ENCODE measurements at places on chromosomes 3 and 15.

- DNase-seq: no peak
Observed at GRCh38 chr3:117263745-117264144, 554.2 kb downstream of the TUSC7 start.

DNA sequence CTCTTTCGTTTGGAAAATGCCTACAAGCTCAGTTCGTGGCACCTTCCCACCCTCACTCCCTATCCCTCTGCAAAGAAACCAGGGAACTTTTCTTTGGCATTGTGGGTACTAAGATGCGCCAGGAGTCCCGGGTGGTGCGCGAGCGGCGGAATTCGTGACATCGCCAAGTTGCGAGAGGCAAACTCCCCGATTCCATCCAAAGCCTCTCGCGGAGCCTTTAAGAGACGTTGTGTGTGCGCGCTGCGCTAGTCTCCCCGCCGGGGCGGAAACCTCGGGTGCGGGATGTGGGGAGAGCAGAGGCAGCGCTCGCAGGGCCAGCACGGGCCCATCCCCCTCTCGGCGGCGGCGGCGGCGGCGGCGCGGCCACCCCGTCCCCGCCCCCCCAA, 443 bp upstream of the NR2F2 start:
- no peak for DNase-seq

DNA sequence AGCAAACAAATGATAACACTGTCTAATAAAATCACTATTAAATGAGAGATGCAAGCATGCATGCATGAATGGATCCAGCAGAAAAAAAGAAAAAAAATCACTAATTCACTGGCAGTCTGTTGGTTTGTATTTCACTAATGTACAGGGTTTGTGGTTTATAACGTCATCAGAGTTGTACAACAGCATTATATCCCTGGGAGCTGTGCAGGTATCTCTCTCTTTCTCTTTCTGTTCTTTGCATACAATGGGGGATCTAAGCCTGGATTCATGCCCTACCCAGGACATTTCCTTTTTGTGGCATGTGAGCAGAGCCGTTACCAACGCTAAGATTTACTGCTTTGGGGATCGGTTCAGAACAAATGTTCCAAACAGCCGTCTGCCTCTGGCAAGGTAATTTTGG, 229.5 kb downstream of the SOX2 start:
- no peak for DNase-seq

- DNase-seq: no peak
Observed at GRCh38 chr15:45993508-45993907, 358.7 kb downstream of the SQOR start.

- DNase-seq: no peak
Observed at GRCh38 chr3:181637056-181637455, 74.7 kb upstream of the SOX2 start.

GRCh38 chr3:159144472-159144871, 342.6 kb downstream of the MFSD1 start:
- no peak for DNase-seq

DNA sequence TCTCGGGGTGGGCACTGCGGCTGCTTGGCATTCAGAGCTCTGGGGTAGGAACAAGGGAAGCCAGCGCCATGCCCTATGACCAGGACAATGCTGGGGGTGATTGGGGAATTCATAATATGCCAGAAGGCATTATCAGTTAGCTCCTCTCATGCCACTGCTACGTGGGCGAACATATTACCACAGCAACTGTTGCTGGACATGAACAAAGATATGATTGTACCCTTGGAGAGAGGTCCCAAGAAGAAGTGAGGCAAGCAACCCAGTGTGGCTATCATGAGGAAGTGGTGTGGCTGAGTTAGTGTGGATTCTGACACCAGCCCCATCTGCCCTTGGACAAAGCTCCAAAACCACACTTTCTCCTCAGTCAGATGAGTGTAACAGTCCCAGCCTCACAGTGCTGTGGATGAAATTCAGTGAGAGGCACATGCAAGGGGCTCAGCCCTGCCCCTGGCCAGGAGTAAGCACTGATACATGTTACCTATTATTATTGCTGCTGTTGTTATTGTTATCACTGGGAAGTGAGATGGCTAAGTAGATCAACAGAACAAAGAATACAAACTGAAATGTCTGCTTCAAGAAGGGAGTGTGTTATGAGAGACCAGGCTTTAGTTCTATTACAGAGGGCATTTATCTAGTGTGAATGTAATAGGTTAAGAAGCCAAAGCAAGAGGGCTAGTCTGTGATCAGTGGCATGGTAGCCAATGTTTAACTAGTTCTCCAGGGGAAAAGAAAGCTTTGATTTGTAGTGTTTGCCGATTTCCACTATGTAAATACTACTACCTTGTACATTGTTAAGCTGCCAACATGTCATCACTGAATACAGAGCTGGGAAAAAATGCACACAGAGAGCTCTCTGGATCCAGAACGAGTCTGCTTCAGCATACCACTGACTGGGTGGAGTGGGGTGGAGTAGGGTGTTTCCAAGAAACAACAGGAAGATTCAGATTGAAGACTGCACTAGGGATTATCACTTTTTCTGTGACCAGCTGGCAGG, 222.3 kb upstream of the EIF1B start:
- no peak for DNase-seq

DNA sequence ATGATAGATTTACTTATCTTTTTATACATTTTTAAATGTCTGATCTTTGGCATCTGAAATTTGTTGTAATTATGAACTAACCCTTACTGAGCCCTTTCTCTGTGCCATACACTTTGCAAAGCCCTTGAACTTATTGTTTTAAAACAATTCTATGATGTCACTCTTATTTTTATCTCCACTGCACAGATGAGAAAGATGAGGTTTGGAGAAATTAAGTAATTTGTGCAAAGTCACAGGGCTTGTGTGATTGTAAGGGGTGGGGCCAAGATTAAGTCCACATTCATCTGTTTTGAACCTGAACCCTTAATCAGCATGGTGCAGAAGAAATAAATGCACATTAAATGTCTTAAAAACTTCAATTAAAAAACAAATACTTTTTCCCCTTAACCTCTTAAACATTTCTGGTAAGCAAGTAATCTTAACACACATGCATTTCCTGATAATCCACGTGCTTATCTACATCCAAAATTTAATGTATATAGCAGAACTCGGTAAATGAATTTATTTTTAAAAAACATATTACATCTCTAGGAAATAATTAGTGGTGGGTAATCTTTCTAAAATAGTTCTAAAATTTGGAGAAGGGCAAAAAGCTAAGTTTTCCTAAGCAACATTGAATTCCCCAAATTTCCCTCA, 189.8 kb upstream of the TBC1D5 start:
- DNase-seq: no peak

GRCh38 chr3:120475722-120476377, 25.1 kb upstream of the FSTL1 start:
- DNase-seq: no peak

DNA sequence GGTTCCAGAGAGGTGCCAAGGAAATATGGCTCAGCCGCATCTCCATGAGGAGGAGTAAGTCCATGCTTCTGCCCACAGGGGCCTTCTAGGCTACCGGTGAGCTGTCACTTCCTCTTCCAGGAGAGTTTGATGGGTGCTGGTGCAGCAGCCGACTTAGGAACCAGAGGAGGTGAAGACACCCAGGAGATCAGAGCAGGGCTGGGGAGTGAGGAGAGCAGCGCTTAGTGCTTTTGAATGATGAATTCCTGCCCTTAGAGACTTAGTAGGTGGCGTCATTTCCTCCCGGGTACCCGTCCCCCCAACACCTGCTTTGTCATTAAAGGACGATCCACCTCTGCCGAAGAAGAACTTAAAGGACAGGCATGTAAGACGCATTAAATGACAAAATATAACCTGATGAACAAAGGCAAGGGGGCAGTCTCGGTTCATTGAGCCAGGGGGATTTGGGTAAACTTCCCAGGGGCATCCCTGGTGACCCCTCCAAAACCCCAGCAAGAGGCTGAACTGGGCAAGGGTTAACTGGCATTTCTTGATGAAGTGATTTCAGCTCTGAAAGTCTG, 67.6 kb downstream of the HES1 start:
- peak; percentile 25 for DNase-seq

DNA sequence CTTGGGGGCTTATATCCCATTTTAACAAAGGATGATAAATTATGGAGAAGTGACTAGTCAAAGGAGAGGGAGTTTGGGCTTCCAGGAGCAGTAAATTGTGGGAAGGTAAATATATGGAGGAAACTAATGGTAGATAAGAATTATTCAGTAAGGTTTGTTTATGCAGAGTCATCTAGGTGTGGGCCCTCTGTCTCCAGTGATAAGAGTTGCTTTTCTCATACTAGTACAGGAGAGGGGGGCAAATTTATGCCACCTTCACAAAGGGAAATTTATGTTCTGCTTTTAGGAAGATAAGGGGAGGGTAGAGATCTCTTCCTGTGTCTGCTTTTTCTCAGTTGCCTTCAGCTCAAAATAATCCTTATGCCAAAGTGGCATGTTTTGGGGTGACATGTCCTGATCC, 383.7 kb upstream of the PPP2R3A start:
- no peak for DNase-seq

DNA sequence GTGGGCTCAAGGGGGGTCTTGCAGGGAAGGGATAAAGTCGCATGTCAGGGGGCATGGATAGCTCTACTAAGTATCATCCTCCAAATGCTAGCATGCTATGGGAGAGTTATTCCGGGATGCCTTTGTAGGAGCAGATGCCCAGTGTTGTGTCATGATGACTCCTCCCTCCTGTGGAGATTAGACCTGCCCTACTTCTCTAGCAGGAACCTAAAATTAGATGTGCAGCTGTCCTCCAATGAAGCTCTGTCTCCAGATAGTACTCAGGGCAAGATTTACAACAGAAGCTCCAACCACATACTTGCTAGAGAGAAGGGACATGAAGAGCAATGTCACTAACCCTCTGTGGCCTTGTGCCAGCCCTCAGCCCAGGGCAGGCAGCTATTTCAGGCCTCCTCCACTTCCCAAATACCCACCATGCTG, 82.5 kb downstream of the AGBL1 start:
- DNase-seq: no peak

- no peak for DNase-seq
Observed at GRCh38 chr3:159593927-159594605, 394.6 kb upstream of the IL12A start.

DNA sequence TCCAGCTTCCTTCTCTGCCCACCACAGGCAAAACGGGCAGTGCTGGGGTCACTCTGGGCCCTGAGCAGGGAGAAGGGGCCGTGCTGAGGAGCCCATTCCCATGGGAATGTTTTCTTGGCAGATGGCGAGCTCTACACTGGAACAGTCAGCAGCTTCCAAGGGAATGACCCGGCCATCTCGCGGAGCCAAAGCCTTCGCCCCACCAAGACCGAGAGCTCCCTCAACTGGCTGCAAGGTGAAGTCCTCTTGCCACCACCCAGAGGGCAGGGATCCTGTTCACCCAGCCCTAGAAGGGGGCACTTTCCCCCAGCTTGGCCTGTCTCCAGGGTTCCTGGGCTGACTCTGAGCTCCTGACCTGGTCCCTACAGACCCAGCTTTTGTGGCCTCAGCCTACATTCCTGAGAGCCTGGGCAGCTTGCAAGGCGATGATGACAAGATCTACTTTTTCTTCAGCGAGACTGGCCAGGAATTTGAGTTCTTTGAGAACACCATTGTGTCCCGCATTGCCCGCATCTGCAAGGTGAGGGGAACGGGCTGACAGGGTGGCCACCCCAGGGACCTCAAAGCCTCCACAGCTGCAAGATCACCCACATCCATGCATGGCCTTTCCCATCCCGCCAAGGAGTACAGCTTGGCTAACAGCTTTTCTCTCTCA, 12.4 kb downstream of the CIB1 start:
- DNase-seq: peak; percentile 44

DNA sequence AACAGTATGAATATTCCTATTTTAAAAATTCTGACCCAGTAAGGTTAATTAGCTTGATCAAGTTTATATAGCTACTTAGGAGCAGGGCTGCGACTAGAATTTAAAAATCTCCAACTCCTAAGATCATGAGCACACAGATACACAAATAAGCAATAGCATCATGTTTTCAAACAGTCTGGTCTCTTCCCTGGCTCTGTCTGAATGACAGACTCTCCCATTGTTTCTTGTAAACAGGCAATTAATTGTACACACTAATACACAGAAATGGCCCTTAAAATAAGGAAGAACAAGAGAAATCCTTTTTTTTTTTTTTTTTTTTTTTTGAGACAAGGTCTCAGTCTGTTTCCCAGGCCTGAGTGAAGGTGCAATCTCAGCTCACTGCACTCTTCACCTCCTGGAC, 1064.4 kb upstream of the CFAP20DC start:
- DNase-seq: no peak

GRCh38 chr3:23508464-23508863, 297.3 kb upstream of the UBE2E1 start:
- DNase-seq: no peak

GRCh38 chr3:53489787-53490458, 4.5 kb upstream of the CACNA1D start:
- no peak for DNase-seq

DNA sequence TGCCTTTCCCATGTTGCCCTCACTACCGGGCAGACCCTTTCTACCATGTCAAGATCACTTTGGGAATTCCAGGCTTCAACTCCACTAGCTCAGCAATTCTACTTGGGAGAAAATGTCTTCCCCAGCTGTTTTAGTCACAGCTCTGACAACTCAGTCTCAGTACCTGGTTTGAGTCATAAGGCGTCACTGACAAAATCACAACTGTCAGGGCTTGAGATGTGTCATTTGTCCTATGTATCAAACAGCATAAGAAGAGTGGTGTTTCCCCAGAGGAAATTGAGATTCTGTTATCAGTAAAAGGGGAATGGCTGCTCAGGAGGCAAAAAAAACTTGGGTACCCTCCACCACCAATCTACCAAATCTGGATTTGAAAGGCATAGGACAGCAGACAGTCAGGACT, 594.9 kb upstream of the SUCLG2 start:
- no peak for DNase-seq

GRCh38 chr3:9748031-9748430, 1.7 kb upstream of the OGG1 start:
- DNase-seq: no peak

DNA sequence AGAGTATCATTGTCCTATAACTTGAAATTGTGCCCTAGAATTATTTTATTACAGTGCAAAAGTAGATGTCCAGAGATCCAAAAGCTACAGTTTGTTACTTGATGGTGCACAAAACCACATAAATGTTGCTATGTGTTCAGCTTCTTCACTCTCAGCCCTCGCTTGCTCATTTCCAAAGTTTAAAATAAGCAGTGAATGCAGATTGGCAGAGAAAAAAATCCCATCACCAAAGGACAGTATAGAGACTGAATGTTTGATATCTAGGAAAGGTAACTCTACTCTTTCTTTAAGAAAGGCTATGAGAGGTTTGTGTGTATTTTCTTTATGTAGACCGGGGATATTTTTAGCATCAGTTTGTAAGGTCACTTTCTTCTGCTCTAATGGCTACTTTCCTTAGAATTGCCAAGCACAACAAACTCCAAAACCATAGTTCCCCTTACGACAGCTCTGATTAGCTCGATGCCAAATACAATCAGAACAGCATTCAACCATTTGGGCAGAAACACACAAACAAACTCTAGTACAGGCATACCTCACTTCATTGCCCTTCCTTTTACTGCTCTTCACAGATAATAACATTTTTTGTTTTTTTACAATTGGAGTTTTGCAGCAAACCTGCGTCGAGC, 164.1 kb upstream of the CCDC54 start:
- DNase-seq: no peak

- DNase-seq: no peak
Observed at GRCh38 chr3:14831916-14832450, 13.2 kb downstream of the FGD5 start.

- DNase-seq: peak; percentile 4
Observed at GRCh38 chr3:146250449-146251382, at the start of gene PLSCR4. PLSCR4 (minus strand) TSS chr3:146251105; CDS start chr3:146222071, 29,034 bp downstream.

GRCh38 chr15:90394748-90395442, 6.9 kb downstream of the IQGAP1 start:
- DNase-seq: no peak

- no peak for DNase-seq
Observed at GRCh38 chr3:113261063-113261625, 49.8 kb downstream of the BOC start.

Data from germinal center (tissue), 1 donor.